Testis (tissue), 5 donors: ENCODE measurements at places on chromosomes 5 and 9.

DNA sequence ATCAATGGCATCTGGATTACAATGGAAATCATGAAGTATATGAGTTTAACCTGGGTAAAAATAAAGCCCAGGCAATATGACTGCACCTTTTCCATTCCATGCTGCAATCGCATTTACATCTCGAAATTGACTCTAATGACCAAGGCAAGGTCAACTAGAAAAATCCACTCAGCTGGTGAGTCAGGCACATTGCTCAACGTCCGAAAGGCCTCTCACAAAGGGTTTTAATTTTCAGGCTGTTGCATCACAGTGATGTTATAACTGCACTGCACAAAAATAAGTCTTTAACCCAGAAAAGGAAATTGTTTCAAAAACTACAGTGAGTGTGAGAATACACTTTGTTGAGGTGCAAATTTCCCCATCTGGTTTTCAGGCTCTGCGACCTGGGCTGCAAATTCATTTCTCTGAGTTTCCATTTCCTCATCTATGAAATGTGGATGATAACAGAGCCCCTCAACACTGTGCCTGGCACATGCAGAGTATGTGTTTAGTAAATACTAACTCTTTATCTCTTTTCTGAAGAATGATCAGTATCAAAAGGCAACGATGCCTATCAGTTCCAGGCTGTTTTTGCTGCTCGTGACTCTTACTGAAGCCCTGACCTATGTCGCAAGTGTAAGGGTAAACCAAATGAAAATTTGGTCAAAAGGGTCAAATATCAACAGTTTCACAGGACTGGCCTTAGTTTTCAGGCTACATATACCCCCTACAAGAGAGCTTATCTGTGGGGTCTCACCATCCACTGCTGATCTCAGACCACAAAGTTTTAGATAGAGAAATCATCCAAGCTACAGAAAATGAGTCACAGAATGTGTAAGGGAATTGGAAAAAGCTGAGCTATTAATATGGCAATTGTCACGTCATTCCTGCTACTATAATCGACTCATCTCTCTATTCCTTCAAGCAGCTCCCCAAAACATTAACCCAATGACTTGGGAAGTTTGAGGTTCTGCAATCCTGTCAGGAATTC, 4.1 kb downstream of the NFIL3 start:
- DNase-seq: peak; percentile 40

- DNase-seq: no peak
These were observed 403 bp downstream of the KIF2A start for GRCh38 chr5:62306323-62306895.

DNA sequence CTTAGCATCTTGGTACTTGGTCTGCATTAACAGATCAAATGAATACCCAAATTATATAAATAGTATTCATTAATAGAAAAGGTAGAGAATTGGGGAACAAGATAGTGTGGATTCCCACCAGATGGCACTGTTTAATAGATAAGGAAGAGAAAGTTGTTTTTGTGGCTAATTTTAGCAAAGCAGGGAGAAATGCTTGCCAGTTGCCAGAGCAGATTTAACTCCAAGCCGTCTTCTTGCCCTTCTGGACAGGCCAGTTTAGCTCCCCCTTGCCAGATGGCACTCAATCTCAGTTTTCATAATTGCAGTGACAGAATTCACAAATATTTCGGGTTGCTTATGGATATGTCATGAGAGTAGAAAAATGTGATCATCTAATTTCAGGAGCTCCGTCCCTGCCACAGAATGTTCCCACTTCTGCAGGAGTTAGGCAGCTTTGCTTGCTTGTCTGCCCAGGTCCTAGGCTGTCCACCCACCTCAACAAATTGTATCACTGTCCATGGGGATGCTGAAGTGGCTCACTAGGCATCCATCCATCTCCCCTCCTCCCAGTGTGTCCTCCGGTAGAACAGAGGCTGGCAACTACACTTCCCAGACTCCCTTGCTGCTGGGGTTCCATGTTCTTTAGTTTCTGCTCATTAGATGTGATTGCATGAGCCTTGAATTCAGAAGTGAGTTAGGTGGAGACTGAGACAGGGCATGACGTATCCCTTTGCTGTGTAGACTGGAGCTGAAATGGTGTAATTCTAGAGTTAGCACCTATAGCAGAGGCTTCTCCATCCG, 11.8 kb upstream of the HEXB start:
- peak; percentile 35 for DNase-seq

GRCh38 chr9:103819936-103820335, 274.2 kb upstream of the SMC2 start:
- DNase-seq: no peak

DNA sequence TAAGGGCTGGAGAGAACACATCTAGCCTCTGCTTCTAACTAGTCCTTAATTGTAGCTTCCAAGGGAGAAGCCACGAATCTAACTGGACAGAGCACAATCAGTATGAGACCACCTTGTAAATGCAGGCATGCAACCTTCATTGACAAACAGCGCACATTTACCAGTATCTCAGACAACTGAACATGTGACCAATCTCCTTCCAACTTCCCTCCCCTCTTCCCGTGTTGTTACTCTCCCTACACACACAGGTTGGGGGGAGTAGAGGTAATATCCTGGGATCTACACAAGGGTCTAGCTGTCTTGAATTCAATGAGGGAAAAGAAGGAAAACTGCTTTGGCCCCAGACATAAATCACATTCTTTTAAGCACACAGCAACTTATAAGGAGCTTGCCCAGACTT, 77.6 kb downstream of the LIFR start:
- no peak for DNase-seq
